Omental fat pad (tissue), 4 donors: ENCODE measurements at places on chromosomes 1 and 21.

GRCh38 chr1:226887006-226887405 lies 16.6 kb downstream of the PSEN2 start:
- no peak for DNase-seq

- no peak for DNase-seq
Observed at GRCh38 chr1:83882906-83883305, 116.0 kb downstream of the TTLL7 start.

- DNase-seq = no peak
Observed at GRCh38 chr1:19564366-19564765, 79.0 kb upstream of the CAPZB start.

DNA sequence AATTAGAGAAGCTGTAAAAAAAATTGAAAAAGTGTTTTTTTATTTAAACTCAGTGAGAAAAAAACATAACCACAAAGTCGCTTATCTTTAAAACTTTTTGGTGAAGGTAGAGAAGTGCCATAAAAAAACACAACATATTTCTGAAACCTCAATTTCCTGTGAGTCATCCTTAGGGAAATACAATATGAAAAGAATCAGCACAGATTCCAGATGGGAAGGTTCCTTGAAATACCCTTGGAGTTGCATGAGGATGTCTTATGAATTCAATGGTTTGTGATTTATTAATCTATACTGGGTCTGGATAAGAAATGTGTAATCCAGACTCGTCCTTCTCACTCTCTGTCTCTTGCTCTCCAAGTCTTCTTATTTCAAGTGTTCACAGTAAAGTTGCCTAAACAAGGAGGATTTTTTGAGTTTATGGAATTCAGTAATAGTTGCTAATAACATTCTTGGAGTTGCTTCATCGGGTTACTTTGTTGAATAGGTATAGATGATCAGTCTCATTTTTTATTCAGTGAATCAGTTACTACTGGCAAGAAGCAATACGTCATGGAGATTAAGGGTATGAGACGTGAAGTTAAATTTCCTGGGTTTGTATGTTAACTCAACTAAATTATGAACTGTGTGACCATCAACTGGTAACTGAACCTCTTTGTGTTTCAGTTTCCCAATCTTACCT lies 191.4 kb downstream of the KCNK2 start:
- no peak for DNase-seq

- DNase-seq = no peak
Observed at GRCh38 chr21:45126983-45127382, 52.6 kb downstream of the ADARB1 start.

GRCh38 chr1:23562137-23562876 lies 3.0 kb upstream of the ID3 start:
- DNase-seq = peak; percentile 75

GRCh38 chr1:152954436-152954835 lies 7.4 kb downstream of the SPRR5 start:
- no peak for DNase-seq

GRCh38 chr1:31723828-31724359 lies 20.1 kb upstream of the COL16A1 start:
- DNase-seq = peak; percentile 50

- DNase-seq = no peak
Observed at GRCh38 chr1:230366504-230366915, 59.6 kb downstream of the PGBD5 start.

DNA sequence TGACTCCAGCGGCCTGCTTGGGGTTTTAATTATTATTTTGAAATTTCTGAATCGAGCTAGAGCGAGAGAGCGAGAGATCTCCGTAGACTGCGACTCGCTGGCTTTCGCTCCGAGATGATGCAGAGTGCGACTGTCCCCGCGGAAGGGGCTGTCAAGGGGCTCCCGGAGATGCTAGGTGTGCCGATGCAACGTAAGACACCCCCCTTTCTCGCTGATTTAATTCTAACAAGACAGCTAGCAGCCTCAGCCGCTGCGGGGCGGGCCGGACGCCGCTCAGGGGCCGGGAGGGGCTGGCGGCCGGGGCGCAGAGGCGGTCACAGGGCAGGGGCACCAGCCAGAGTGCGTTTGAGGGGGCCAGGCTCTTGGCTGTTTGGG lies 339 bp downstream of the LHX4 start:
- no peak for DNase-seq

DNA sequence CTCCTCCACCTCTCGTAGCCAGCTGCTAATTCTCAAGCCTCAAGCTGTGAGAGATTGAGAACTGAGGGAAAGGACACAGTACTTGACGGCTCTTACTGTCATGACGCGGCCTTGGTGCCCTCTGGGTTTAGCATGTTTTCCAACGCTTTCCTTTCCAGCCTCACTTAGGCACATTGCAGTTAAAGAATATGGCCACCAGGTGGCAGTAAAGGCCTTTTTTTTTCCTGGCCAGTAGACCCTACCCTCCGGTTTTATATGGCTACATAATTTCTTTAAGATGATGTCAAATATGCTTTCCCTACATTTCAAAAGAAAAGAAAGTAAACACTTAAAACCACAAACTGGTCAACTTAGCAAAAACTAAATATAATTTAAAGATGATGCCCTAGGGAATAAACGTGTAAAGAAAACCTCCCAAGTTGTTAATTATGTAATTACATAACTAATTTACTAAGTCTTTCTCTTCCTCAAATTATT lies 56.8 kb upstream of the PRDX6 start:
- no peak for DNase-seq

- no peak for DNase-seq
Observed at GRCh38 chr1:16334655-16335340, 17.5 kb downstream of the FBXO42 start.

DNA sequence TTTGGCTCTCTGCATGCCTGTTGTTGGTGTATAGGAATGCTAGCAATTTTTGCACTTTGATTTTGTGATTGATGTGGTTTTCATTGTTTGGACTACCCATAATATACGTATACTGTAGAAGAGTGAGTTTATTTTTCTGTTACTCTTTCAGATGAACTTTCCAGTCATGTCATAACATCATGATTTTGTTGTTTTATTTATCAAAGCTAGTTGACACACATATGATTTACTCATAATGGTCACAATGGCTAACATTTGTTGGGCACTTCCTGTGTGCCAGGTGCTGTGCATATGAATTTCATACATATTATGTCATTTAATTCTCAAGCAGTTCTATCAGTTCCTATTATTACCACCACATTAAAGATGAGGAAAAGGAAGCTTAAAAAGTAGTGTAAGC lies 98.1 kb upstream of the GUCA2B start:
- DNase-seq = no peak

GRCh38 chr1:100443811-100444571 lies 91.7 kb downstream of the CDC14A start:
- no peak for DNase-seq

DNA sequence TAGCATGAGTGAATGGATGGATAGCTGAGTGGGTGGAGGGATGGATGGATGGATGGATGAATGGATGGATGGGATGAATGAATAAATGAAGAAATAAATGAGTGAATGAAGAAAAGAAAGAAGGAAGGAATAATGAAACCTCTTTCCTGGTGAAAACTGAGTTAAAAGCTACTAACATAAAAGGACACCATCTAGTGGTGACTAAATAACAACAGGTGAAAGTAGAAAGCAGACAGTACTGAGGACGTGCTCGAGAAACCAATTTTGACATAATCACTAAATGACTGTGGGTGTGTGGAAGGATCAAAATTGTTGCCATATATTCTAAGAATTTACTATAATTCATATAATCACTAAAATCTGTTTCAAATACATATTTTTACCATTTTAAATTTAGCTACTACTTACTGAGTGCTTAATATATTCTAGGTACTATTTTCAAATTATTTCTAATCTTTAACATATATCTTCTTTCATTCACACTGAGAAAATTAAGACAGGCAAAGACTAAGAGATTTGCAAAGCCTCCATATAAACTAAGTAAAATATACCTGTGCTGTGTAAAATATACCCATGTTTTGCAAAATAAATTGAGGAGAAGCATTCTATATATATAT lies 522.9 kb downstream of the LRRIQ3 start:
- DNase-seq = no peak

DNA sequence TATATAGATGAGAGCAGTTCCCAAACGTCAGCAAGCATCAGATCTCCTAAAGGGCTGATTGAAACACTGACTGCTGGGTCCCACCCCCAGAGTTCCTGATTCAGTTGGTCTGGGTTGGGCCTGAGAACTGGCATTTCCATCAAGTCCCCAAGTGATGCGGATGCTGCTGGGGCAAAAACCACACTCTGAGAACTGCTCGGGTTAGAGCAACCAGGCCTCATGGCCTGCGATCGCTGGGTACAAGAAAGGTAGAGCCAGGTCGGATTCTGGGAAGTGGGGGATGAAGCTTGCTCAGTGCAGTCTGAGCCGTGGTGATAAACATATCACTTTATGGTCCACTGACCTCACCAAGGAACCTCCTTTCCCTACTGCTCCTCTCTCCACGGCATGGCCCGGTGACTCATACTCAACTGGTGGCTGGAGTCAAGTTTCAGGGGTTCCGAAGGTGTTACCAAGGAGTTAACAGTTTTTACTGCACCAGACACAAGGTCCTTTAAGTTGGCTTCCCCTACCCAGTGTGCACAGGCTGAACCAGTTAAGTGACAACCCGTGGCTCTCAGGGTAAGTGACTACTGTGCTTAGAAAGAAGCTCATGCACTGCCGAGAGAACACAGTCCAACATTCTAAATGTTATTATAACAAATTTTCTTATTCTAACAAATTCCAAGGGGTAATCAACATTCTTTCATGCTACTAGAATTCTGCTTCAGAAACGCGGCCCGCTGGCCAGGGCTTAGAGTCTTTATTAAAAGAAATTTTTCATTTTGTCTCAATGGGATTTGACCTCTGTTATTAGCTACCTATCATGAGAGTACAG lies 153.5 kb downstream of the TGFBR3 start:
- DNase-seq = no peak

- DNase-seq = no peak
Observed at GRCh38 chr1:40563266-40563665, 31.8 kb downstream of the ZNF684 start.

- DNase-seq = no peak
Observed at GRCh38 chr1:101194746-101195145, 42.1 kb upstream of the S1PR1 start.

DNA sequence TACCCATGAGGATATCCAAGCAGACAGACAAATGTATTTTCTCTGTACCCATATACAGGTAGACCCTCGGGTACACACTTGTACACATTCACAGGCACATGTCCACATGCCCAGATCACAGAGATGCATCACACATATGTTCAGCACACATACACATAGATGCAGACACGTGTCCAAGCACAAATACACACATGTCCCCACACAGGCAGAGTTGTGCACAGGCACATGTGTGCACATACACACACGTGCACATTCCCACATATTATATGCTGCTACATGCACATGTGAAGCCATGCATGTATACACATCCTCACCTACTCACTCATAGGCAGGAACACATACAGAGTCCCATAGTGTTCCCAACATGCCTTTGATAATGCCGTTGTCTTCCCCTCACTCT lies 219.5 kb downstream of the GRIK3 start:
- no peak for DNase-seq

- DNase-seq = no peak
Observed at GRCh38 chr1:91803123-91803522, 82.8 kb downstream of the TGFBR3 start.

DNA sequence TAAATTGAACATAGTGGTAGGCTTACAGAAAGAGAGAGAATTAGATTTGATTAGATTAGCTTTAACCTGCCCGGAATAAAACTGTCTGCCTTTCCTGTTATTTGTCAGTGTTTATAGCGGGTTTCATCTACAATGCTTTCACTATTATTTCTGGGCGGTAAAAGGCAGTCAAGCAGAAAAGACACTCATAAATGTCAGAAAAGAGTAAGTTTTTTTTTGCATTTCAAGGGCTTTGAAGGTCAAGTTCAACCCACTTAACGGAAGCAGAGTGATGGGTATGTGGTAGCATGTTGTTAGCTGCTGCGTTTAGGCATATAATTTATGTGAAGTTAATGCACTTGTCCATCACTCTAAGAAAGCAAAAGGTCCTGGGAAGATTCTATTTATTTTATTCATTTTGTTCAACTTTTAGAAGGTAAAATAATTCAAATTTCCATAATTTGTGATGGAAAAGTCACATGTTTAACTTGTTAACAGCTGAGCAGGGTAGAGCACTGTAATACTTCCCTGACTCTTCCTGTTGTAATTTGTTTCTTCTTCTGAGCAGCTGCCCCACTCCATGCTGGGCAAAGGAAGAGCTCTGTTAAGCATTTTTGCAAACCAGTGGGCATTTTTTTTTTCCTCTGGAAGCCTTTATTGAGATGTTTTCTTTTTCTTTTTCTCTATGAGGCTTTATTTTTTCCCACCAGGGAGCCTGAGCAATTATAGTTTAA lies 220.1 kb downstream of the ST6GALNAC3 start:
- no peak for DNase-seq

GRCh38 chr1:28450561-28450960 lies 55.3 kb upstream of the RCC1 start:
- DNase-seq = no peak

GRCh38 chr1:248277876-248278275 lies at the start of gene OR2T33:
OR2T33 (minus strand) TSS chr1:248277976; CDS start chr1:248273814, 4,162 bp downstream.
- no peak for DNase-seq

GRCh38 chr1:207807690-207808321 lies 56.0 kb downstream of the CD46 start:
- no peak for DNase-seq

- no peak for DNase-seq
Observed at GRCh38 chr1:6801966-6802365, 16.7 kb downstream of the CAMTA1 start.

- no peak for DNase-seq
Observed at GRCh38 chr1:156970017-156970416, 49.6 kb downstream of the LRRC71 start.

- no peak for DNase-seq
Observed at GRCh38 chr1:4307468-4307845, 347.0 kb upstream of the AJAP1 start.

DNA sequence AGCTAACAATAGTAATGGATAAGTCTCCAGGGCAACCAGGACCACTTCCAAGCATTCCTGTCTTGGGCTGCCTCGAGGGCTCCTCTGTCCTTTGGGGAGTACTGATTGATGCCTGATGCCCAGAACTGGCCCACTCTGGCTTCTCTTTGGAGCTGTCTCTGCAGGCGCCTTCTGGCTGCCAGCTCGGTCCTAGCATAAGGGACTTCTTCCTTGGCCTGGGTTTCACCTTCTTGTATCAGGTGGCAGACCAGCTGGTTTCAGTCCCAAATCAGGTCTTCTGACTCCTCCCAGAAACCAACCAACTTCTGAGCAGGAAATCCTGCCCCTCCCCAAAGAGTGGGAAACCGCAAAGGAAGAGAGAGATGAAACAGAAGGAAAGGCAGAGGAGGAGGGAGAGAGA lies 10.6 kb downstream of the G0S2 start:
- DNase-seq = no peak

DNA sequence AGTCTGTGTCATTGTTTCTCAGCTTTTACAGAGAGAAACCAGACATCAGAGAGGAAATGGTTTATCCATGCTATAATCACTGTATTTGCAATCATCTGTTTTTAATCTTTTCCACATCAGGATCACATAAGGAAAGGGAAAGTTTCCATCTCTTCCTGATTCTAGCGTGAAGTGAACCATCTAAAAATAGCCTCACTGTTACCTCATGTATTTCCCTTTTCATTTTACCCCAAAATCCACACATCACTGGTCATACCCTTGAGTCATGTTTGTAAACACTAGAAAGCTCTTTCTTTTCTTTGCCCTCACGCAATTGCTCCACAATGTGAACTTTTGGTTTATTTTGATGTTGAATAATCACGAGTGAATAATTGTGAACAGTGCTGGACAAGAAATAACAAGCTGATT lies 146.0 kb downstream of the PLA2G4A start:
- no peak for DNase-seq
